ENCODE measurements at places on chromosomes 16 and 17.

GRCh38 chr17:74631468-74632450 lies 8.2 kb upstream of the CD300E start:
- DNase-seq, result no peak

DNA sequence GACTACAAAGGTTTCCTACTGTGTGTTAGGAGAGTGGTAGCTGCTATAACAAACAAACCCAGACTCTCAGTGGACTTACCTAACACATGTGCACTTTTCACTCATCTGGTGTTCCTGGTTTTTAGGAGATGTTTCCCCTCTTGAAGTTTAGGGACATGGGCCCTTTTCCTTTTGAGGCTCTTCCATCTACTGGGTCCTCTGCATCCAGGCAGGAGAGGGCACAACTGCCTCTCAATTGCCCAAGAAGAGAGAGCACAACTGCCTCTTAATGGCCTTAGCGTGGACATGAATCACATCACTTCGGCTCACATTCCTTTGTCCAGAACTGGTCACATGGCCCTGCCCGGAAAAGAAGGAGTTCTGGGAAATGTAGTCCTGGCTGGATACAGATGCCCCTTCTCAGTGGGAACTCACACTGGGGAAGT lies 9.8 kb upstream of the TNRC6C start:
- DNase-seq, result no peak

- no peak for DNase-seq
Measured at GRCh38 chr16:73389085-73389484, 341.2 kb upstream of the ZFHX3 start.

DNA sequence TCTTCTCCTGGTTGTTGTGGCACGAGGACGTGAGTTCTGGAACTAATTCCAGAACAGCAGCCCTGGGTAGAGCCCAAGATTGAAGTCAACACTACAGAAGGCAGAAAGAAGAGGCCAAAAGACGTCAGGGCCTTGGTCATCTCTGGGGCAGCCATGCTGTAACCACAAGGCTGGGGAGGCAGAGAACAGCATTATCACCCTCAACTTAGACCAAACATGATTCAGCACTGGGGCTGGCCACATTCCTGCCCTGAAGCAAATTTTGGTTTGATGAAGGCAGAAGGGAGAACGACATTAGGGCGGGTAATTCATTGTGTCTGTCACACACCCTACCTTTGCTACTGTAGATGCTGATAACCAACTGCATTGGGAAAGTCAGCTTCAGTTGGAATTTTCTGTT lies 9.7 kb upstream of the ALOX15B start:
- DNase-seq, result no peak

DNA sequence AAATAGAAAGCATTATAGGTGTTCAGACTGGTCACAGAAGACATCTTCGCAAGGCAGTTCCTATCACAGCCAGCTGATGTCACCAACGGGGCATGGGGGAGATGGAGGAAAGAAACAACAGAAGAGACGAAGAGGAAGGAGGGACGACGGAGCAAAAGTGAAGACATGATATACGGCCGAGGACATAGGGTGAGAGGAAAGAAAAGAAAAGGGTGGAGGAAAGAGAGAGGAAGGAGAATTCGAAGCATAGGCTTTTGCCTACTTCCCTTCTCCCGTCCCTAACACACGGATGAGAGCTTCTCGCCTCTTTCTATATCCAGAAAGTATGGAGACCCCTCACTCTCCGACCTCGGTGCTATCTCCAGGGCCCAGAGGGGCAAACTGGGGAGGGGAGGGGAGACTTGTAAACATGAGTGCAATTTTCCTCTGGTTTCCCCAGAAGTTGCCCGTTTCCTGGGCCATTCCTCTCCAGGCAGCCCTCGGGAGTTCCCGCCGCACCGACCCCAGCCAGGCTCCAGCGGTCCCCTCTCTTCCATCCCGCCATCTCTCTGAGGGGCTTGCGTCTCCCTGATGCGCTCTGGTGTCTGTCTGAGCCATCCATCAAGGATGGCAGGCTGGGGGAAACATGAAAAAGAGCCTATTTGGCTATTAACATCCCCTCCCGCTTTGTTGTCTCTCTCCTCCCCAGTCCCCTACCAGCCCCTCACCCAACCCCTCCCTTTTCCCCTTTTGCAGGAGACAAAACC lies 26.0 kb downstream of the COPZ2 start:
- DNase-seq, result no peak

- DNase-seq, result no peak
Measured at GRCh38 chr17:80740141-80740540, 195.5 kb downstream of the RPTOR start.

DNA sequence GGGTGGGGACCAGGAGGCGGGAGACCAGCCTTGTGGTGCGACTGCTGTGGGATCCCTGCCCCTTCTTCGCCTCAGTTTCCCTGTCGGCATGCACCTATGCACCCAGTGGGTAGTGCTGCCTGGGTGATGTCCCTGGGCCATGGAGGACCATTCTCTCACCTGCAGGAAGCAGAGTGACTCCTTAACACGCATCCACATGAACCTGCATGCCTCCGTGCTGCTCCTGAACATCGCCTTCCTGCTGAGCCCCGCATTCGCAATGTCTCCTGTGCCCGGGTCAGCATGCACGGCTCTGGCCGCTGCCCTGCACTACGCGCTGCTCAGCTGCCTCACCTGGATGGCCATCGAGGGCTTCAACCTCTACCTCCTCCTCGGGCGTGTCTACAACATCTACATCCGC lies 25.2 kb downstream of the ADGRG5 start:
- DNase-seq, result no peak

DNA sequence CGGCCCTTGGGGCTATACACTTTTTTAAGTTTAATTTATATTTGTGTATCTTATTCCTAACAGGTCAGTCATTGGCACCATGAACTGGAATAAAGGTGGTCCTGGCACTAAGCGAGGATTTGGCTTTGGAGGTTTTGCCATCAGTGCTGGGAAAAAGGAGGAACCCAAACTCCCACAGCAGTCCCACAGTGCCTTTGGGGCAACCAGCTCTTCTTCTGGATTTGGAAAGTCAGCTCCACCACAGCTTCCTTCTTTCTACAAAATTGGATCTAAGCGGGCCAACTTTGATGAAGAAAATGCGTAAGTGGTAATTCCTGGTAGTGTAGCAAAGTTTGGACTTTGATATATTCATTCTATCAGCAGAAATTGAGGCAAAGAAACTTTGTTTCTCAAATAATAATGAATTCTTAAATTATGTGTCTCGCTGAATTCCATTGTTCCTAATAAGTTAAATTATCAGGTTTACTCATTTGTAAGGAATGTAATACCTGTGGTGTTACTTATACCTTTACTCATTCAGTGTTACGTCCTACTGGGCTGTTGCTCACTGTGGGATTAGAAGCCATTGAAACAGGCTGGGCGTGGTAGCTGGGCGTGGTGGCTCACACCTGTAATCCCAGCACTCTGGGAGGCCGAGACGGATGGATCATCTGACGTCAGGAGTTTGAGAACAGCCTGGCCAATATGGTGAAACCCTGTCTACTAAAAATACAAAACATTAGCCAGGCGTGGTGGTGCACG lies 13.2 kb downstream of the DDX42 start:
- DNase-seq, result no peak

Data from activated CD4-positive, alpha-beta T cell treated with anti-CD3 and anti-CD28 coated beads for 24 hours (primary cell).